AG09319 (cell line): ENCODE measurements at places on chromosomes 2 and 18.
A peak's percentile ranks its signal among the peaks of the same experiment; 100 is the strongest.

GRCh38 chr2:202278944-202279343 lies 13.4 kb downstream of the NOP58 start:
- peak; percentile 50 for DNase-seq

GRCh38 chr2:204505488-204505887 lies 39.8 kb upstream of the PARD3B start:
- DNase-seq: no peak

GRCh38 chr2:107062599-107063220 lies 176.7 kb upstream of the ST6GAL2 start:
- no peak for DNase-seq

DNA sequence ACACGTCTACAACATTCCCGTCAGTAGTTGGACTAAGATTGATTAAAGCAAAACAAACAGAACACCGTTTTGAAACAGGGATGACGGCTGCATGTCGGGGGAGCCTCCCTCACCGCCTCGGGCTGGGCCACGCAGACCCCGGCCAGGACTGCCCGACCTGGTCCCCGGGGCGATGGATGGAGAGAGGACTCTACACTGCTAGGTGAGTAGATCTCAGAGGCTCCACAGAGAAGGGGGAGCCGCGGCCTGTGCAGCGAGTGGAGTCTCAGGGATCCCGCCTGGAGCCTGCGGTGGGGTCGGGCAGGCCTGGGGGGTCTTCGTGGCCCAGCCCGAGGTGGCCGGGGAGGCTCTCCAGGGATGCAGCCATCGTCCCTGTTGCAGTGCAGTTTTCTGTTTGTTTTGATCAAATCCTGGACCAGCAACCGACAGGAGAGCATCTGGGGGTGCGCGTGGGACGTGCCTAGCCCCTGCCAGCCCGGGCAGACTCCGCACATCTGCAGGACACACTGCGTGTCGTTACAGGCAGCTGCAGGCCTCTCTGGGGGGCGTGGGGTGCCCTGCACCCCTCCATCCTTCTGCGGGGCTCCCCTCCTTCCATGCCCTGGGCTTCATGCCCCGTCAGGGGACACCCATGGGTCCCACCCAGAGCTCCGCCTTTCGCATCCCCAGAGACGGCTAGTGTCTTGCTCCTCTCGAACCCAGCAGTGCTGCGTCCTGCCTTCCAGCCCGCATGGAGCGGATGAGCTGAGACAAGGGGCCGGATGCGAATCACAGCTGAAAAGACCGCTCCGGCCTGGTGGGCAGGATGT lies 143.6 kb downstream of the RTP5 start:
- no peak for DNase-seq

- no peak for DNase-seq
Measured at GRCh38 chr2:30927465-30928075, 120.3 kb upstream of the CAPN13 start.

DNA sequence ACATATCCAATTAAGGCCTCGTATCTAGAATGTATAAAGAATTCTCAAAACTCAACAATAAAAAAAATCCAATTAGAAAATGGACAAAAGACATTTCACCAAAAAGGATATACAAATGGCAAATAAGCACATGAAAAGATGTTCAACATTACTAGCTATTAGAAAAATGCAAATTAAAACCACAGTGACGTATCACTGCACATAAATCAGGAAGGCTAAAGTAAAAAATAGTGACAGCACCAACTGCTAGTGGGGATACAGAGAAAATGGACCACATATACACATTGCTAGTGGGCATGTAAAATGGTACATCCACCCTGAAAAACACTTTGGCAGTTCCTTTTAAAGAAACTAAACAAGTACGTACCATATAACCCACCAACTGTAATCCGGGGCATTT lies 59.7 kb downstream of the SMAD4 start:
- no peak for DNase-seq

- DNase-seq: no peak
Measured at GRCh38 chr2:124534028-124534427, 508.9 kb downstream of the CNTNAP5 start.

GRCh38 chr2:186717320-186718007 lies 23.6 kb downstream of the FAM171B start:
- no peak for DNase-seq

DNA sequence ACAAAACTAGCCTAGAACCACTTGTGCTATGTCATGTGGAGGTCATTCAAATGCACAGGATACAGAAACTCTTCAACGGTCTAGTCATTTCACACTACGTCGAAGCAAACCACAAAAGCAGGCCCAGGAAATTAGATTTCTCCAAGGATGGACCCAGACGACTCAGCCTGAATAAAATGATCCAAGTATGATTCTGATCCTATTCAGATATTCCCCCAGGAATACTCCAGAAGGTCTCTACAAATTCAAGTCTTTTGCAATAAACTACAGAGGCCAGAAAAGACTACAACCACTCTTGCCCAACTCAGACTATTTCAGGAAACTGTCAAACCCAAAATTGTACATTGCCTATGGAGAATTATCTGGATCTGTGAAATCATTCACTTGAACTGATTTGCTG lies 422.5 kb downstream of the METTL4 start:
- no peak for DNase-seq

- no peak for DNase-seq
Measured at GRCh38 chr2:172456002-172456401, 28.6 kb downstream of the ITGA6 start.

DNA sequence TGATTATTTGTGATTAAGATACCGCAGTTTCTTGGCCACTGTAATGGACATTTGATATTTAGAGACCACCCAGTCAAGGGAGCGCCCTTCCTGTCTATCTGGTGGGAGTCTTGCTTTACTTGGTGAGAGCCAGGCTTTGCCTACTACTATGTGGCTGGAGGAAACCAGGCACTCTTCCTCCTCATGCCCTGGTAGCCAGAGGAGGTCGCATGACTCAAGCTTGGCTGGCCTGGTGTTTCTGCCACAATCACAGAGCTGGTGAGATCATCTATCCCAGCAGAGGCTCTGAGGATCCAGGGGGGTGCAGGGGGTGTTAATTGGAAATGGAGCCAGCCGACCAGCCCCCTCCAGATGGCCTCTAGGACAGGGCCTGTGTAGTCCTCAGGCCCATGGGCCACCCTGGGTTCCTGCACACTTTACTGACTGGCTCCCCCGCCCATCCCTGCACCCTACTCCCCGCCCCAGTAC lies 46.8 kb upstream of the BIN1 start:
- peak; percentile 48 for DNase-seq

DNA sequence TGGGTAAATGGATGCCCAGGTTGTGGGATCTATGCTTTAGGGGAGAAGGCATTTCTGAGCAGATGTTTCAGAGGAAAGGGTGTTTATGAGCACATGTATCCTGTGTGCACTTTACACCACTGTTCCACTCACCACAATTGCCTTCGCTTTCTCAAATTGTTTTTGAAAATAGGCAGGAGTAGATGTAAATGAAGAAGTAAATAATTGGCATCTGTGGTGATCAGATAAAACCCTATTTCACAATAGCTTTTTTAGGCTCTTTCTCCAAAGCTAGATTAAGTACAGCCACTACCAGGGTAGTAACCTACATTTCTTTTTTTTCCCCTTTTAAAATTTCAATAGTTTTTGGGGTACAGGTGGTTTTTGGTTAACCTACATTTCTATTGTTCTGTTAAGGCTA lies 40.6 kb downstream of the TMEM178A start:
- no peak for DNase-seq

DNA sequence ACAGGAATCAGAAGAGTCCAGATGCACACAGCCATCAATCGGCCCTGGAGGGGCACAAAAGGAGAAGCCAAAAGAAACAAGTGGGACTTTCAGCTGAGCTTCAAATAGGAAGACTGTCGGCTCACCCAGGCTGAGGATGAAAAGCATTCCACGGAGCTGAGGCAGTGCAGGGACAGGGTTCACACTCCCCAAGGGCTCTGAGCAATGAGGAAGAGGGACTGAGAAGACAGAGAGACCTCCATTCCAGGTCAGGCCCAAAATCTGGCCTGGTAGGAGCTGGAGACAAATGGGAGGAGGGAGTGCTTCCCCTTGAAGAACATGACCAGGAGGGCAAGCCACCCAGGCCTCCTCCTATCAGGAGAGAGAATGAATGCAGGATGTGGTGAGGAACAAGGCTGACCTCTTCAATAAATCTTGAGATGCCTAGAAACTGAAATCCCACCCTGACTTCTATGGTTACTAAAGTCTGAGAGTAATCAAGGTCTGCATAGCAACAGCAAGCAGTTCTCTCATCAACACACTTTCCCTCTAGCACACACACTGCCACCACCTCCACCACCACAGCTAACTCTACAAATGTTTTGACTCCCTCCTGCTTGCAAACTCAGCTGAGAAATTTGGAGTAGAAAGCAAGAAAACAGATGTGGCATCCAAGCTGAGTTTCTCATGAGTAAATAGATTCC lies 434.4 kb downstream of the TNS1 start:
- DNase-seq: peak; percentile 52

DNA sequence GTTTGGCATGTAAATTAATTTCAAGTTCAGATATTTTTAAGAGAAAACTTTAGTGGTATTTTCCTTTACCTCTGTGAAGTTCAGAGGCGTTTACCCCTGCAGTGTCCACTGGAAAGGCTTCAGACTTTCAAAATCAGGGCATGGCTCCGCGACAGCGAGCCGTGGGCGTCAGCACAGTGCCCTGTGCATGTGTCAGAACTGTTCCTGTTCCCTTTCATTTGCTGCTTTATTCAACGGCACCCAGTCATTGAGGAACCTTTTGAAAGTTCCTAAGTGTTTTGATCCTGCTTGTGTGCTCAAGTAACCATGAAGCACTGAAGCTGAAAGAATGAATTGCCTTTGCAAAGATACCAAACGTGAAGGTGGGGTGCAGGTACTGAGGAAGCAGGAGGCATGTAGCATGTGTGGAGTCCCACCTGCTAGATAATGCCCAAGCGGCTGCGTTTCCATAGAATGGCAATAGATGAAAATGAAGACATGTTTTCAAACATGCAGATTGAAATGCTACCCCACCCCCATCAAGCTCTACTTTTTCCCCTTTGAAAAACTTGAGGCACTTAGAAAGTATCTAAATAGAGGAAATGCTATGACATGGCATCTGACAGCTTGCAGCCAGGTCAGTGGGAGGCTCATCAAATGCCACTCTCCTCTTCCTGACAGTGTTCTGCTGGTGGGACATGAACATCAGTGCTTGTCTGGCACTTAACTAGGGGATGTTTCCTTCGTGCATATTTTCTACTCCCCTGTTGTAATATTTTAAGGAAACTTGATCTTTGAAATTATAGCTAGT lies 148.6 kb downstream of the ZNF236 start:
- no peak for DNase-seq

DNA sequence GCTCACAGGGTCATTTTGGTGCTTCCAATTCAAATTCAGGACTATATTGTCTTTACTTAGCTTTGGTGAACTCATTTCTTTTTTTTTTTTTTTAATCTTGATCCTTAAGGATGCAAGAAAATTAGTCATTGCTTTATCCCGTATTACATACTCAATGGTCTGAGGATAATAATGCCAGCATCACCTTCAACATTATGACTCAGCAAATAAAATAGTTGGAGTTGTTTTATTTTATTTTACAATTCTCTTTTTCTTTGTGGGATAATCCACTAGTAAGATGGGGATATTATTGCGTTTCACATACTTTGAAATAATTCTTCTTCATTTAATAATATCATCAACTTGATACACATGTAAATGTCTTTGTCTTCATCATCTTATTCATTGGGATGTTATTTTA lies 954.9 kb upstream of the GYPC start:
- no peak for DNase-seq

GRCh38 chr18:24054130-24054529 lies 39.6 kb downstream of the TTC39C start:
- DNase-seq: no peak

- no peak for DNase-seq
Measured at GRCh38 chr2:75737961-75738360, 27.2 kb upstream of the GCFC2 start.

GRCh38 chr2:177983183-177983788 lies 89.3 kb downstream of the PDE11A start:
- DNase-seq: no peak

GRCh38 chr18:62954366-62954765 lies 239.0 kb downstream of the PHLPP1 start:
- DNase-seq: no peak

GRCh38 chr18:75247611-75248421 lies 37.2 kb downstream of the TSHZ1 start:
- DNase-seq: no peak

GRCh38 chr18:65815506-65815905 lies 64.7 kb downstream of the CDH7 start:
- no peak for DNase-seq

DNA sequence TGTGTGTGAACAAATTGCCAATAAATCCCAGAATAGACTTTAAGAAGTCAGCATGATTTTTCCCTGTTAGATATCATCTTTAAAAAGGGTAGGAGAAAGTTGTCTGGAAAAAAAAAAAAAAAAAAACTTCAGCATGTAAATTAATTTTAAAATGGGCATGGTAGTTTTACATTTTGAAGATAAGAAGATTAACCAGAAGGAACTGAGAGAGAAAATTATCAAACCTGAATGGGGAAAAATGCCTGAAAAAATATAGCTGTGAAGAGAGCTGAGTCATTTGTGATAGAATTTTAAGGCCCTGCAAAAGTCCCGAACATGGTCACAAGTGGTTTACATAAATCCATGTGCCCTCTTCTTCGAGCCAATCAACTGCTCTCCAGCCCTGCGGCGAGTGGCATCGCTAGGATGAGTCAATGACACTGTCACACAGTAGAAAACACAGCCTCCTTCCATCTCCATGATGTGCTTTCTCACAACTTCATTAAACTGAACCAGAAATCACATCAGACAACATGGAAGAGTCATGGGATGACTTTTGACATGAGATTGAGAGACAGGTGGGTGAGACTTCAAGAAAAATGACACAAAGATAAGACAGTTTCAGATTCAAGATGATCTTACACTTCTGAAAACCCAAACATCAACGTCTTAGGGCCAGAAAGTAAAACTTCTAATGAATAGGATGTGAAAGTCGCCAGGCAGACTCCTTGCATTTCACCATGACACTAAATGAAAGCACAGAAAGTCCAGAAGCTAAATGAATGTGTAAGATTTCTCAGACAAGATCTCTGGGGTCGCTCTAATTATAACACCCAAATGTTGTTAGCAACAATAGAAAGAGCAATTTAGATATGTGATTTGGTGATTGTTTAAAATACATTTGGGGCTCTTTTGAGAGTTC lies 273.0 kb upstream of the ID2 start:
- DNase-seq: no peak

GRCh38 chr2:179274749-179275148 lies 10.1 kb upstream of the SESTD1 start:
- DNase-seq: no peak

- DNase-seq: no peak
Measured at GRCh38 chr2:234991793-234992192, 40.0 kb downstream of the SH3BP4 start.

GRCh38 chr2:233972941-233973575 lies 55.9 kb downstream of the TRPM8 start:
- no peak for DNase-seq

DNA sequence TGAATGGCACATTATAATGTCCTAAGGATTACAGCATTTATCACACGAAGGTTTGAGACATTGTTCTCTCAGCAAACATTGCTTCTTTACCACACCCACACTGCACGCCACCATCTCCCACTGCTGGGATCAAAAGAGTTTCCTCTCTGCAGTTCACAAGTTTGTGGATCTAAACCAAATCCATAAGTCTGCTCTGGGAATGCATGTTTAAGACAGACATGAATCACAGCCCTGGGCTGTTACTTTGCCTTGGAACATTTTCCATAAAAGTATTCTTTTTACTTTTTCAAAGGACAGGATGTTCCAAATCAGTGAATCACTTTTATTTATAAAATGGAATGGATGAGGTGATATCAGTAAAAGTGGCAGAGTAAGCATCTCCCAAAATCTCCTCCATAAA lies 36.1 kb downstream of the STPG4 start:
- DNase-seq: no peak
